ENCODE measurements at places on chromosomes 12 and 14.

DNA sequence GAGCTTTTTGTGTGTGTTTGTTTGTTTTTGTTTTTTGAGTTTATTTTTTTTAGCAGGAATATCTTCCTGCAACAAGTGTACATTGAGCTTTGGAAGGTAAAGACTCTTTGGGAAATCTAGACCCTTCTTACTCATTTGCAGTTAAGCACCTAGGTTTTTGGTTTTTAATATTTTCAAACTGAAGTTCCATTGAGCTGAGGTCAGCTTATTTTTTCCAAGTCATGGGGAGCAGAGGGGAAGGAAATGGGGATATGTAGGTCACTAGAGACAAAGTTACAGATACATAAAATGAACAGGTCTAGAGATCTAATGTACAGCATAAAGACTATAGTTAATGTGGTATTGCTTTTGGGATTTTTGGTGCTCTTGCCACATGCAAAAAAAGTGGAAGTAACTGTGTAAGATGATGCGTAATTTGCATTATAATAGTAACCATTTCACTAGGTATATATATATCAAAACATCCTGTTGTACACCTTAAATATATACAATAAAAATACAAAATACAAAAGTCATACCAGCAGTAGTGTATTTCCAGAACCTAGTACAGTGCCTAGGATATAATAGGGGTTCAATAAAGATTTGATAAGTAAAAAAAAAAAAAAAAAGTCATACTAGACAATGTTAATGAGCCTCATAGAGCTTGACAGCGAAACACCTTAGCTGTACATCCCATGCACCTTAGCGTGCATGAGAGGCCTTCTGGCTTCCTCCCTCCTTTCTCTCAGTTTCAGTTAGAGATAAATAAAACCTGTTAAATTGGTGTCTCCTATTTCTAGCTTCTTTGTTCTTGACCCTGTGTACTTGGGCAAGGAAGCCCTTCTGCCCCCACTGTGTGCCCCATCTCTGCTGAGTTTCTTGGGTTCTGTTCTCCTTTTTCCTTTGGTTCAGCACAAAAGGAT, 22.7 kb downstream of the CGRRF1 start:
- no peak for DNase-seq

DNA sequence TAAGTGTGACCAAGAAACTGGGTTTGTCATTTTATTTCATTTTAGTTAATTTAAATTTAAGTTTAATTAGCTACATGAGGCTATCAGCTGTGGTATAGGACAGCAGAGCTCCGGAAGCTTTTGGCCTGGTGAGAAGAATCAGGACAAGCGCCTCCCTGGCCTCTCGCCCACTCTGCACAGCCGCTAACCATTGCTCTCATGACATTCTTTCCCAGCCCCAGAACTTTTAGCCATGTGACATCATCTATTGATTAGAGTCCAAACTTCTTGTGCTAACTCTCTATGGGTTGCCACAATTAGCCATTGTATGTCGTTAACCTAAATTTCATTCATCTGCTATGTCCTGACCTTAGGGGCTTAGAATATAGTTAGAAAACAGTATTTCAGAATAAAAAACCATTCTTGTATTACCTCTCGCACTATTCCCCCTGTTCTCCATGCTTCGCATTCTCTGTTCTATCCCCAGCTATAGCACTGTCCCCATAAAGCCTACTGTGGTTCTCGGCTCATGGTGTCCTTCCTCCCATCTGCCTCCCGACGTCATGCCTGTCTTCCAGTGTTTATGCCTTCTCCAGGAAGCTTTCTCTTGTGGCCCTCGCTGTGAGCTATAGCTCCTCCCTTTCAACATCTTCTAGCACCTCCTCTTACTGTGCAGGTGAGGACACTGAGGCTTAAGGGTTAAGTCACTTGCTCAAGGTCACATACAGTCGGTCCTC, 23.5 kb downstream of the SSH1 start:
- no peak for DNase-seq

- no peak for DNase-seq
These were observed 26.8 kb downstream of the EMP1 start for GRCh38 chr12:13223179-13223804.

- no peak for DNase-seq
These were observed 22.0 kb downstream of the LRTM2 start for GRCh38 chr12:1842183-1842904.

GRCh38 chr12:57460468-57460784, 841 bp downstream of the GLI1 start:
- DNase-seq = no peak

DNA sequence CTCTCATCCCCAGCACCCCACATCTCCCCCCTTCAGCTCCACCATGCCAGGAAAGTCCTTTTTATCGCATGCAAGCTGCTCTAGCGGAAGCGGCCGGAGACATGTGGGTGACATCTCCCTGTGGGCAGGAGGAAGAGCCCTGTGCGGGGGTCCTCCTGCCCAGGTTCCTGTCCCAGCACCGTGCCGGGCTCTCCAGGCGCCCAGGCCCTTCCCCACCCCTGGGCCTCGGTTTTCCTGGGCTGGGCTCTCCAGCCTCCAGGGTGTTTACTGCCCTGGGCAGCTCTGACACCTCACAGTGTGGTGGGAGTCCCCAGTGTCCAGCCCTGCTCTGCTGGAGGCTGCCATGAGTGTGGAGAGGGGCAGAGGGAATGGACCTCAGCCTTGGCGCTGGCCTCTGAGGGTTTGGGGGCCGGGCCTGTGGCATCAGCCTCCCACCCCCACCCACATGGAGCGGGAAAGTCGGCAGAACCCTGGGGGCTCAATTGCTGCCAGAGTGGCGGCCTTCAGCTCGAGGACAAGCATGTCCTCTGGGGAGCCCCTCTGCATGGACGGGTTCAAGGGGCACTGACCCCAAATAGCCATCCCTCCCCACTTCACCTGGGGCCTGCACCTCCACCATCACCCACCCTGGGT, 16.9 kb downstream of the ASPG start:
- DNase-seq = no peak

DNA sequence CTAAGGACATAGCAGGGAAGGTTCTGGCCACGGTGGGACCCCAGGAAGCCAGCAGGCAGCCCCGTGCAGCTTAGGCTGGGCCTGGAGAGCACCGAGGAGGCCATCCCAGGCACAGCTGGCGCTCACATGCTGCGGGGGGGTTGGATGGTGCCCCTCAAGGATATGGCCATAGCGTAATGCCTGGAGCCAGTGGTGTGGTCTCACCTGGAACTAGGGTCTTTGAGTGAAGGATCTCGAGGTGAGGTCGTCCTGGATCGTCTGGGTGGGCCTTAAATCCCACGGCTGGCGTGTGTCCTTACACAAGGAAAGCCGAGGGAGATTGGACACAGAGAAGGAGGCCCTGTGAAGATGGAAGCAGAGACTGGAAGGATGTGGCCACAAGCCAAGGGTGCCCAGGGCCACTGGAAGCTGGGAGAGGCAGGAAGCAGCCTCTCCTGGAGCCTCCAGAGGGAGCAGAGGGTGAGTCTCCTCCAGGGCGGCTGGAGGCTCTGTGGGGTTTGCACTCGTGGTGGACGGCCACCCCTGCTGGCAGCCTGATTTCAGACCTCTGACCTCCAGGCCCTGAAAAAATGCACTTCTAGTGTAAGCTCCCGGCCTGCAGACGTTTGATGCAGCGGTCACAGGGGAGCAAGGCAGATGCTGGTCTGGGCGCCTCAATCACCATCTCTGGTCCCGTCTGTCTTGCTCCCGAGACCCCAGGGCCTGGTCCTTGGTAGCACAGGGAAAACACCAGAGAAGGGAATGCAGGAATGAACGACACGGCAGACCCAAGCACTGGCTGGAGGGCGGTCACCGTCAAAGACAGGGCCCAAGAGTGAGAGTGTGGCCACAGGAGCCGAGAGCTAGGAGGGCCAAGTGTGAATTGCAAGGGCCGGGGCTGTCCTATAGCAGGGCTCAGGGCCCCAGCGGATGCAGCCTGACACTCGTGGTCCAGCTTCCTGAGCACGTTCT, 218.6 kb downstream of the KIF26A start:
- DNase-seq = no peak

- peak; percentile 61 for DNase-seq
These were observed 24.4 kb upstream of the CRACR2A start for GRCh38 chr12:3777206-3777809.

DNA sequence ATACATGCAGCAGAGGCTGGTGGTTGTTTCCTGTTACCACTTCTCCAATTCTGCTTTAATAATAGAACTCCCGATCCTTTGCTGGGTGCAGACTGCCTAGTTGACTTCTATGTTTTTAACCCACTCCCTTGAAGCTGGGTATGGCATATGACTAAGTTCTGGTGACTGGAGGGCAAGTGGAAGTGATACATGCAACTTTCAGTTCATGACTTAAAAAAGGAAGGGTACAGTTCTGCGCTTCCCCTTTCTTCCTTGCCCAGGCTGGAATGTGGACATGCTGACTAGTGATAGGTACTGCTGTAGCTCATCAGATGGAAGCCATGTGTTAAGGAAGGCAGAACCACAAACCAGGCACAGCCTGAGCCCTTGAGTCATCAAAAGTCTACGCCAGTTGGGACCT, 2.4 kb upstream of the A2M start:
- no peak for DNase-seq

All from NCI-H1092 treated with DMSO at 0.1 percent for 48 hours (cell line).